ENCODE measurements at places on chromosomes 1 and 21. TPM values are rescaled to one million over a fixed set of nuclear protein-coding genes. Genes with fewer than 3 reads are reported as not detected.

RGS8 gene
- total RNA-seq: not detected

RIPK4 gene
- total RNA-seq: 23.2 TPM

CDC20 gene
- 206 TPM for total RNA-seq

MTARC2 gene
- total RNA-seq: 11.2 TPM

HAO2 gene
- total RNA-seq: not detected

KRTAP21-2 gene
- total RNA-seq: not detected

CNIH3 gene
- total RNA-seq: 0.55 TPM

ESRRG gene
- not detected for total RNA-seq

CD1B gene
- not detected for total RNA-seq

RGS7 gene
- not detected for total RNA-seq

KCND3 gene
- not detected for total RNA-seq

AKIRIN1 gene
- 42.4 TPM for total RNA-seq

DOP1B gene
- 3.4 TPM for total RNA-seq

UBL4B gene
- total RNA-seq: not detected
